Endothelial cell (in vitro differentiated cells): ENCODE measurements at places on chromosomes 16 and 17.
A peak's percentile ranks its signal among the peaks of the same experiment; 100 is the strongest.

GRCh38 chr17:48530208-48530886, 464 bp downstream of the HOXB1 start:
- H3K27me3 ChIP-seq, result peaks cover 24% of the 10 kb centered on the region
- H3K4me1 ChIP-seq, result peaks cover 16% of the 10 kb centered on the region
- no peak overlapping the region for H3K27ac ChIP-seq
- no peak for DNase-seq

DNA sequence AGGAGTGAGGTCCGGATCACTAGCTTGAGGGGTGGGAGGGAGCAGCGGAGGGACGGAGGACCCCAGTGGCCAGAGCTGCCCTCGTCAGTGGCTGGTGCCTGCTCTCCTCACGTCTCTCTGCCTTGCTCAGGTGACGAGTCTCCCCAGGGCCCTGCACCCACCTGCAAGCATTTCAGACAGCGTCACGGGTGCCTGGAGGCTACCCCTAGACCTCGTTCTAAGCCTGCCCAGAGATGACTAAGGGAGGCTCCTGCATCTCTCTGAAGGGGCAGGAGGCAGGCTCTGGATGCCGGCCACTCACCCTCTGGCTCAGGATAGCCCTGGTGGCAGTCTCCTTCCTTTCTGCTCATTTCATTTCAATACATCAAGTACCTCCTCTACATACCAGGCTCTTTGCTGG, 68.8 kb downstream of the MRC2 start:
- peaks cover 13% of the 10 kb centered on the region for H3K27me3 ChIP-seq
- no peak for DNase-seq
- no peak overlapping the region for H3K4me3 ChIP-seq
- H3K27ac ChIP-seq, result no peak overlapping the region

DNA sequence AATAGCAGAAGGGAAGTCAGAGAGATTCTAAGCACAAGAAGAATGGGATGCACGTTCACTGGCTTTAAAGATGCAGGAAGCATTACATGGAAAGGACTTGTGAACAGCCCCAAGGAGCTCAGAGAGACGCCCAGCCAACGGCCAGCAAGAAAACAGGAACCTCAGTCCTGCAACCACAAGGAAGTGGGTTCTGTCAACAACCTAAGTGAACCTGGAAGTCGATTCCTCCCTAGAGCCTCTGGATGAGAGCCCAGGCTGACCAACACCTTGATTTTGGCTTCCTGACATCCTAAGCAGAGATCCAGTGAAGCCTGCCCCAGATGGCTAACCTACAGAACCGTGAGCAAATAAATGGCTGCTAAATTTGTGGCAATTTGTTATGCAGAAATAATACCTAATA, 24.5 kb downstream of the GPR142 start:
- H3K27ac ChIP-seq, result no peak overlapping the region
- DNase-seq, result no peak
- H3K27me3 ChIP-seq, result peaks cover 6% of the 10 kb centered on the region
- peaks cover 5% of the 10 kb centered on the region for H3K36me3 ChIP-seq
- H3K4me1 ChIP-seq, result no peaks in the 10 kb centered on the region
- H3K4me3 ChIP-seq, result no peak overlapping the region

- no peak overlapping the region for H3K4me3 ChIP-seq
- H3K27ac ChIP-seq, result no peak overlapping the region
- DNase-seq, result no peak
Measured at GRCh38 chr16:77137045-77137444, 53.9 kb upstream of the MON1B start.

DNA sequence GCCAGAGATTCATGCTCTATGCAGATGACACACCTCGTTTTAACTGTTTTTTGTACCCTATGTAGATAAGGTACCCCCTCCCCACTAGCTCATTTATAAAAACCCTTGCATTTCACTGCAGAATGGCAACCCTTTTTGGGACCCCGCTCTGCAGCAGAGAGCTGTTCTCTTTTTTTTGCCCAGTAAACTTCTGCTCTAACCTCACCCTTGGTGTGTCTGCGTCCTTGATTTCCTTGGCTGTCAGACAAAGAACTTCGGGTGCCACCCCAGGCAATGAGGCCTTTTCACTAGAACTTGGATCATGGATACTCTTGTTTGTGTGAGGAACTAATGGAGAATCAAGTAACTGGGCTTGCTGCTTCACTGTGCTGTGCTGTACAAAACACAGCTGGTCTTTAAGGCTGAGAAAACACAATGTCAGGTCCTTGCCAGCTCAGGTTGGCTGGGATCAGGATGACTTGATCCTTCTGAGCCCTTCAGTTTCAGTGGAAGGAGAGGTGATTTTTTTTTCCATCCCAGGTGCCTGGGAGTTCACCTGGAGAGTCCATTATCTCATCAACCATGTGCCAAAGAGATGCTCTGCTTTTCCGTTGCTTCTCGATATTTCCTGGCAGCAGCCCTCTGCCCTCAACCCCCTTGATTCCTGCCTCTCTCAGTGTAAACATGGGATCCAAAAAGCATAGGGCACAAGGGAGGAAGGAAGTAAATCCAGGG, 133.2 kb upstream of the FAM20A start:
- peak overlapping the region; percentile 28 for H3K4me3 ChIP-seq
- H3K36me3 ChIP-seq, result peaks cover 3% of the 10 kb centered on the region
- H3K4me1 ChIP-seq, result peaks cover 9% of the 10 kb centered on the region
- DNase-seq, result no peak

DNA sequence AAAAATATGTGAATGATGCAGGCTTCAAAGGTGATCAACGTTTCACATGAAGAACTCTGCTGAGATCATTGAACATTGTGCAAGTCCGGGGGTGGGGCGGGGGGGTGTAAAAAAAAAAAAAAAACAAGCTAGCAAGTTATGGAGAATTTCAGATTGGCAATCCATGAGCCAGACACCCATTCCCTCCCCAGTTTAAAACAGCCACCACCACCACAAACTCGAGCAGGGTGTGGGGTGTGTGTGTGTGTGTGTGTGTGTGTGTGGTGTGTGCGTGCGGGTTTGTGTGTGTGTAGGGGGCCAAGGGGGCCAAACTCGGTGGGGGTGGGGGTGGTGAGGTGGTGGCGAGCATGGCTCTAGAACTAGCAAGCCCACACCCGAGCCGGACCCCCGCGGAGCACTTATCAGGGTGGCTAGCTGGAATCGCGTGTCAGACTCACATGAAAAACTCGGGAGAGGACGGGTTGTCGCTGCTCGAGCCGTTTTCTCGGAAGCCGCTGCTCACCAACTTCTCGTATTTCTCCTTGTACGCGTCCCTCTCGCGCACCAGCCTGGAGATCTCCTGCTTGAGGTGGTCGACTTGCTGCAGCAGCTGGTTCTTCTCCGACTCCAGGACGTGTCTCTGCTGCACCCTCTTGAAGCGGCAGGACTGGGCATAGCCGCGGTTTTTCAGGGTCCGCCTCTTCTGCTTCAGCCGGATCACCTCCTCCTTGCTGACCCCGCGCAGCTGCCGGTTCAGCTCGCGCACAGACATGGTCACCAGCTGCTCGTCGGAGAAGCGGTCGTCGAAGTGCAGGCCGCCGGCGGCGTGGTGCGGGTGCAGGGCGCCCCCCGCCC, 2.0 kb downstream of the MAF start:
- DNase-seq, result peak; percentile 69
- peaks cover 6% of the 10 kb centered on the region for H3K36me3 ChIP-seq
- H3K4me3 ChIP-seq, result peak overlapping the region; percentile 99
- peaks cover 6% of the 10 kb centered on the region for H3K27me3 ChIP-seq

GRCh38 chr17:2253362-2253761, 50.2 kb downstream of the SMG6 start:
- peaks cover 5% of the 10 kb centered on the region for H3K4me1 ChIP-seq
- H3K36me3 ChIP-seq, result peaks cover 32% of the 10 kb centered on the region
- no peak for DNase-seq

DNA sequence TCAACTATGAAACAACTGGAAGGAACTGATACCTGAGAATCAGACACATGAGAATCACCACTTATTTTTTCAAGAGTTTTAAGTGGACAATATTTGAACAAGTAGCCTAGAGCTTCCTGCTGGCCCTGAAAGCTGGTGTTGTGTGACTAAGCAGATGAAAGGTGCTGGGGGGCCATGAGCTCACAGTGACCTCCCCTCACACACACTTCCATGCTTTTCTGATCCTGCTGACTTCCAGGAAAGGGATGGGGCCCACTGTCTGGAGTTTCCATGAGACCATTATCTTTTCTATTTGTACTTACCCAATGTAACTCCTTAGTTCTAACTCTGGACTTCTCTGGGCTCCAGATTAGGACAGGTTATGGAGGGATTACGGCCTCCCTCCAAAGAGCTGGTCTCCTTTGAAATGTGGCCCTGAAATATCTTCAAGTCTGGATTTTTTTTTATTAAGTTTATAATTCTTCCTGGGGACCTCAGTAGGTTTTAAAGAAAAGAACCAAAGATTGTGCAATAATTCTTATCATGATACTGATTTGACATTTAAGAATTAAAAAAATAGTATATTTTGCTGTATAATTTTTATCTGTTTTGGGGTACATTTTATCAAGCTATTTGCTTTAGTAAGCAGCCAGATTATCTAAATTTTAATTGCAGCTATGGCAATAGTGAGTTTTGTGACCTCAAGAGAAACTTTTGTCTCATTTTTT, 4.9 kb downstream of the CAPNS2 start:
- peaks cover 14% of the 10 kb centered on the region for H3K36me3 ChIP-seq
- H3K27me3 ChIP-seq, result no peaks in the 10 kb centered on the region
- peaks cover 24% of the 10 kb centered on the region for H3K4me1 ChIP-seq
- no peak overlapping the region for H3K4me3 ChIP-seq
- no peak for DNase-seq
- no peak overlapping the region for H3K27ac ChIP-seq

DNA sequence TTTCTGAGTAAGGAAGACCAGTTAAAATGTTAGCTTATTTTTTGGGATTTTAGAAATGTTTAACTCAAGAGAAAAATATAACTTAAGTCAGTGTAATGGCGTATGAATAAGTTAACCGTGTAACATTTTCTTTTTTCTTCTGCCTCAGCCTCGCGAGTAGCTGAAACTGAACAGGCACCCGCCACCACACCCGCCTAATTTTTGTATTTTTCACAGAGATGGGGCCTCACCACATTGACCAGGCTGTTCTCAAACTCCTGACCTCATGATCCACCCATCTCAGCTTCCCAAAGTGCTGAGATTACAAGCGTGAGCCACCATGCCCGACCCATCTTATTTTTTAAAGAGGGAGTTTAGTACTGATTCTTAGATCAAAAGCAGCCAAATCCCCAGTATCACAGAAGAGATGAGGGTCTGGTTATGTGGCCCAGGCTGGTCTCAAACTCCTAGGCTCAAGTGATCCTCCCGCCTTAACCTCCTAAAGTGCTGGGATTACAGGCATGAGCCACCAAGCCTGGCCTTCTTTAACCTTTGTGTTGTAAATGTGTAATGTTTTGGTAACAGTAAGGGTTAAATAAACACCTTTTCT, 16.8 kb downstream of the PITPNC1 start:
- peaks cover 5% of the 10 kb centered on the region for H3K4me1 ChIP-seq
- DNase-seq, result no peak
- no peaks in the 10 kb centered on the region for H3K36me3 ChIP-seq
- no peak overlapping the region for H3K27ac ChIP-seq
- no peak overlapping the region for H3K4me3 ChIP-seq
- no peaks in the 10 kb centered on the region for H3K27me3 ChIP-seq

DNA sequence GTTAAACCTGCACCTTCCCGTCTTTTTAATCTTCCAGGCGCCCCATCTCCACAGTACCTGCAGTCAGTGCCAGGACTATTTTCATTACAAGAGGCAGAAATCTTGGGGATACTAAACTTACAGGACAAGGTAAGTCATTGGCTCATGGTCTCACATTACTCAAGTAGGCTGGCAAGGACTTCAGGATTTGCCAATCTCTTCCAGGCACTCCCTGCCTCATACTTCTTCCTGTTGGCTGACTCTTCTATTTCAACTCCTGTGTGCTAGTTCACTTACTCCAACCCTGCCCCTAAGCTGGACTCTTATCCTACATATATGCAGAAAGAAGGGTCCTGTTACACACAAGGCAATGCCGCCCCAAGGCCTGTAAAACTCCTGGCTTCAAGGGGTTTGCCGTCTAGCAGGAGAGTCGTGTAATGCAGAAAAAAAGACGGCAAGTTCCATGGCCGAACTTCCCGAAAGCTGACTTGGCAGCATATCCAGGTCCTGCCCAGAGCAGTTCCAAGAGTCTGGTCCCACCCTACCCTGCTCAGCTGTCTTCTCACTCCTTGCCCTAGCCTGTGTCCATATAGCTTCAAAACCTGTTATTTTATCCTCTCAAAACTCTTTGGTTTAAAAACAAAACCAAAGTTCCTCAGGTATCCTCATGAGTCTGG, 14.8 kb downstream of the ERN1 start:
- no peak for DNase-seq
- H3K27ac ChIP-seq, result no peak overlapping the region
- no peak overlapping the region for H3K4me3 ChIP-seq
- peaks cover 2% of the 10 kb centered on the region for H3K27me3 ChIP-seq
- no peaks in the 10 kb centered on the region for H3K36me3 ChIP-seq

DNA sequence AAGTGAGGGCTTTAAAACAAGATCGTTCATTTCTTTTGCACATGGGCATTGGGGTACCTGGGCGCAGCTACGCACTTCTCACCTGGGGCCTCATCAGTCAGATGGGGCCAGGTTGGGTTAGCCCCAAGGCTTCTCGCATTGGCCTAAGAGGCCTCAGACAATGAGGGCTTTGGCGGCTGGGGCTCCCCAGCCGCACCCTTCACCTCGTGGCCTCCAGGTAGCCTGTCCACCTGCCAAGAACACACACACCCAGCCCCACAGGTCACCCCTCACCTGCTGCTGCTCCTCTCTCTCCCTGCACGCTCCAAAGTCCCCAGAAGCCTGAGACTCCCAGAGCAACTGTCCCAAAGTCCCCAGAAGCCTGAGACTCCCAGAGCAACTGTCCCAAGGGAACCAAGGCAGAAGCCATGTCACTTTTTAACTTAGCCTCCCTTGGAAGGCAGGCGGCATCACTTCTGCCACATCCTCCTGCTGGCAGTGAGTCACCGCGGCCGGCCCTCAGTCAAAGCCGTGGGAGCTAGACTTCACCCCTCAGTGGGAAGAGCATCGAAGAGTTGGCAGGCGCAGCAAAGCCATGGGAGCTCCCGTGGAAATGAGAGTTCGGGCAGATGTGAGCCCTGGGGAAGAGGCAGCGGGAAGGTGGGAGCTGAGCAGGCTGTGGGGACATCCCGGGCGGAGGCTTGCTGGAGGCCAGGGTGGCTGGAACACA, 78.9 kb upstream of the PLCG2 start:
- peak overlapping the region; percentile 42 for H3K27ac ChIP-seq
- H3K4me3 ChIP-seq, result peak overlapping the region; percentile 74
- H3K36me3 ChIP-seq, result peaks cover 47% of the 10 kb centered on the region
- H3K27me3 ChIP-seq, result peaks cover 16% of the 10 kb centered on the region
- H3K4me1 ChIP-seq, result peaks cover 20% of the 10 kb centered on the region

GRCh38 chr17:79047923-79048825, 24.2 kb downstream of the C1QTNF1 start:
- H3K27me3 ChIP-seq, result peaks cover 17% of the 10 kb centered on the region
- peaks cover 3% of the 10 kb centered on the region for H3K4me1 ChIP-seq
- no peak for DNase-seq
- H3K4me3 ChIP-seq, result no peak overlapping the region
- H3K27ac ChIP-seq, result no peak overlapping the region
